ENCODE measurements at places on chromosomes 7 and 10. TPM values are rescaled to one million over a fixed set of nuclear protein-coding genes. Genes with fewer than 3 reads are reported as not detected.

The TRIM73 gene
- 1.7 TPM for total RNA-seq

The DLG5 gene
- total RNA-seq, result 25.2 TPM

The EPO gene
- not detected for total RNA-seq

The SEMA3D gene
- 72.6 TPM for total RNA-seq

DNA sequence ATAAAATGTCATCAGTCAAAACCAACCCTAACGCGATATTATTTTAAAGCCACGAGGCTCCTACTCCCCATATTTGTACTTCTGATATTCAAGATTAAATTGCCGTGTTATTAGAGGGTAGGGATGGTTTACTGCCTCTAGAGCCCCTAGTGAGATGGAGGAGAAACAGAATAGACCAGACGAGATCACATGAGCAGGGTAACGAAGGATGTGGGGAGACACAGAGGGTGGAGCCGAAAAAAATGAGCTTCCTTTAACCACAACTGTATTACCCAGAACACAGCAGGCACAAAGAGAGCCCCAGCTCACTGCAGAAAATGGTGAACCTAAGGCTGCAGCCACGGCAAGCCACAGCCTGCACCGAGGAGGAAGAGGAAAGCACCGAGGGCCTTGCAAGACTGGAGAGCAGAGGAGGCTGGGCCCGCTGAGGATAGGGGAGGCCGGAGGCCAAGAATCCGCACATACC lies 14.3 kb downstream of the ZC3HAV1 start:
- DNase-seq, result no peak

DNA sequence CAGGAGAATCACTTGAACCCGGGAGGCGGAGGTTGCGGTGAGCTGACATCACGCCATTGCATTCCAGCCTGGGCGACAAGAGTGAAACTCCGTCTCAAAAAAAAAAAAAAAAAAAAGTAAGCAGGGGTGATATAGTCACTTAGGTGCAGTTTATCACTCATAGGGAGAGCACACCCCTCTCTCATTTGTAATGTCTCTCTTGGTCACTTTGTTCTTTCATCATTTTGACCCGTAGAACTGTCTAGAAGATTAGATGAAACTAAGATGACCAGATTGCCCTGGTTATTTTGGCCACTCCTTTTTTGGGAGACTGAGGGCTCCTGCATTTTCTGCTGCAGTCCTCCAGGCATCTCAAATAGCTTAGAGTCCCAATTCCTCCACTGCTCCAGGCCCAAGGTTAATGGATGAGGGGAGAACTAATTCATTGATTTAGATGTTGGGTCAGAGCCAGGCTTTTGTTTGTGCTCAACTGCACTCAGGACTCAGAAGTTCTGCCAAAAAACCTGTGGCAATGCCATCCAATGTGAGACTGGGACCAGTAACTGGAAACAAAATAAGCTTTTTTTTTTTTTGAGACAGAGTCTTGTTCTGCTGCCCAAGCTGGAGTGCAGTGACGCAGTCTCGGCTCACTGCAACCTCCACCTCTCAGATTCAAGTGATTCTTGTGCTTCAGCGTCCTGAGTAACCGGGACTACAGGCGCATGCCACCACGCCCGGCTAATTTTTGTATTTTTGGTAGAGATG lies 50.0 kb upstream of the CAMK1D start:
- DNase-seq, result no peak

DNA sequence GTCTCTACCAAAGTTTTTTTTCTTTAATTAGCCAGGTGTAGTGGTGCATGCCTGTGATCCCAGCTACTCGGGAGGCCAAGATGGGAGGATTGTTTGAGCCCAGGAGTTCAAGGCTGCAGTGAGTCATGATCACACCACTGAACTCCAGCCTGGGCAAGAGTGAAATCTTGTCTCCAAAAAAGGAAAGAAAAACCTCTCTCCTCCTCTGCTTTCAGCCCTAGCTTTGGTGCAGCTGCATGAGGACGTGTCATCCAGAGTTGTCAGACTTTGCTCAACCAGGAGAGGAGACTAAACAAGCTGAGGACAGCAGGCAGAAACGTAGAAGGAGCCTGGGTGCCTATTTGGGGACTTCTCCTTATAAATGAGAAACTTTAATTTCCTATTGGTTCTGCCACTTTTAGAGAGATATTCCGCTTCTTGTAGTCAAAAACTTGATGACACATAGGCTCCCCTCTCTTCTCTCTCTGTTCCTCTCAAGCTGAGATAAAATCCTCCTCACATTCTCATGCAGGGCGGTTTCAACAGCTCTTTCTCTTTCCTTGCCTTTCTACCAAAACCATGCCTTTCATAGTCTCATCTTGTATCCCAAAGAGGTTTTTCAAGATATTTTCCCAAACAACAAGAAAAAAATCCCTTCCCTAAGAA lies 205.4 kb downstream of the ARHGAP12 start:
- no peak for DNase-seq

- no peak for DNase-seq
These were observed 86.2 kb upstream of the DDC start for GRCh38 chr7:50651271-50651989.

DNA sequence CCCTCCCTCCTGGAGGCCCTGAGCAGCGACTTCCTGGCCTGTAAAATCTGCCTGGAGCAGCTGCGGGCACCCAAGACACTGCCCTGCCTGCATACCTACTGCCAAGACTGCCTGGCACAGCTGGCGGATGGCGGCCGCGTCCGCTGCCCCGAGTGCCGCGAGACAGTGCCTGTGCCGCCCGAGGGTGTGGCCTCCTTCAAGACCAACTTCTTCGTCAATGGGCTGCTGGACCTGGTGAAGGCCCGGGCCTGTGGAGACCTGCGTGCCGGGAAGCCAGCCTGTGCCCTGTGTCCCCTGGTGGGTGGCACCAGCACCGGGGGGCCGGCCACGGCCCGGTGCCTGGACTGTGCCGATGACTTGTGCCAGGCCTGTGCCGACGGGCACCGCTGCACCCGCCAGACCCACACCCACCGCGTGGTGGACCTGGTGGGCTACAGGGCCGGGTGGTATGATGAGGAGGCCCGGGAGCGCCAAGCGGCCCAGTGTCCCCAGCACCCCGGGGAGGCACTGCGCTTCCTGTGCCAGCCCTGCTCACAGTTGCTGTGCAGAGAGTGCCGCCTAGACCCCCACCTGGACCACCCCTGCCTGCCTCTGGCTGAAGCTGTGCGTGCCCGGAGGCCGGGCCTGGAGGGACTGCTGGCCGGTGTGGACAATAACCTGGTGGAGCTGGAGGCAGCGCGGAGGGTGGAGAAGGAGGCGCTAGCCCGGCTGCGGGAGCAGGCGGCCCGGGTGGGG lies 2.2 kb downstream of the TRIM56 start:
- DNase-seq, result no peak

DNA sequence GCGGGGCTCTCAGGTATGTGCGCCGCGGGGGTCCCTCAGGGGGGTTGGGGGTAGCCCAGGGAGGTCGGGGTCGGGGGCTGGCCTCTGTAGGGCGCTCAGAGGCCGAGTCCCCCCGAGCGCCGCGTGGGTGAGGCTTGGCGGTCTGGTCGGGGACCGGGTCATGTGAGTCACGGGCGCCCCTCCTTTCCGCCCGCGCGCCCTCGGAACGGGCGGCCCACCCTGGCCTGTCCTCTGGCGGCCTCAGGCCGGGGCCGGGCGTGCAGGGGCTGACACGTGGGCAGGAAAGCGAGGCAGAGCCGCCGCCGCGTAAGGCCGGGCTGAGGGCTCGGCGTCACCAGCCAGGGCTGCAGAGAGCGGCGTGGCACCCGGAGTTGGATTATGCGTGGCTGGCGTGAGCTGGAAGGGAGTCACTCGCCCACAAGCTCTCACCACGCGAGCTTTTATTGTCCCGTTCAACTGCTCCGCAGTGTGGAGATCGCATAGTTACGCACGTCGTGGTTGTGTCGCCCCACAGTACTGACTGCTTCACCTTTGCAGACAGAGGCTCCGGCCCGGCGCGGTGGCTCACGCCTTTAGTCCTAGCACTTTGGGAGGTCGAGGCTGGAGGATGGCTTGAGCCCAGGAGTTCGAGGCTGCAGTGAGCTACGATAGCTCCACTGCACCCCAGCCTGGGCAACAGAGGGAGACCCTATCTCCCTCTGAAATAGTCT lies 385 bp downstream of the SHLD2 start:
- peak; percentile 68 for DNase-seq

GRCh38 chr10:70616761-70617160 lies 14.2 kb upstream of the PRF1 start:
- no peak for DNase-seq

DNA sequence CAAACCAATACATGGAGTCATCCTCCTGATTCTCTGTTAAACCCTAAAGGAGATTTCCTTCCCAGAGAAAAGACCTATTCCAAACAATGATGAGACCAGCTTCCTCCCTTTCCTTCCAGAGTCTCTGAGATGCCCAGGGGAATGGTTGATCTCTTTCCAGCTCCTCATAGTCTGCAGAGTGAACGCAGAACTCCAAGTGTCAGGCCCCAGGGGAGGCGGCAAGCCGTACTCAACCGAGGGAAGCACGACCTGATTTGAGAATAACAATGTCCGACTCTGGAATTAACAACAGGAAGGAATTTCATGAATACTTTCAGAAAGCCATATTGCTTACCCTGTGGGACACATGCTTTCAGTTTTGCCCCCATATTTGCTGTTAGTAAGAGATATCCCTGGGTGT lies 241.7 kb upstream of the GLI3 start:
- no peak for DNase-seq
